ENCODE measurements at places on chromosomes 2 and 18.

GRCh38 chr2:39933196-39933595 is 154.1 kb upstream of the THUMPD2 start:
- DNase-seq, result no peak

- no peak for DNase-seq
Observed at GRCh38 chr18:12027046-12027445, 45.7 kb downstream of the IMPA2 start.

DNA sequence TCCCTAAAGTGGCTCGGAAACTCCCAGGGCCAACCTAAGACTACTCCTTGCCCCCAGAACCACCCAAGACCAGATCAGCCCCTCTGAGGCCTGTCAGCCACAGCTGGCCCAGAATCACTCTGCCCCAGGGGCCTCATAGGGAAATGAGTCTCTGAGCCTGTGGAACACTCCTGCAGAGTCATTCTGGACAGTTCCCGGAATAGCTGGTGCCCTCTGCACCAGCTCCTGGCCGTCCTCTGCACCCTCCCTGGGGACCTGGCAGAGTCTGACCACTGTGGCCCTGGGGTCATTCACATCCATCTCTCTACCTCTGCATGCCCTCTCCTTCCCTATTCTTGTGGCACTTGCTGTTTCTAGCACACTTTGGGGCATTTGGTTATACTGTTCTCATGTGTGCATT is 14.6 kb upstream of the TMEM214 start:
- no peak for DNase-seq

- no peak for DNase-seq
Observed at GRCh38 chr2:199870581-199870980, 19.6 kb upstream of the FTCDNL1 start.
